Sigmoid colon (tissue), 7 donors: ENCODE measurements at places on chromosomes 5 and 9. TPM values are rescaled to one million over a fixed set of nuclear protein-coding genes. Genes with fewer than 3 reads are reported as not detected.

GRCh38 chr5:71938895-71939294, 168.4 kb upstream of the MAP1B start:
- H3K4me3 ChIP-seq = no peak overlapping the region
- H3K27me3 ChIP-seq = no peaks in the 10 kb centered on the region
- no peaks in the 10 kb centered on the region for H3K36me3 ChIP-seq
- no peak overlapping the region for H3K27ac ChIP-seq
- no peaks in the 10 kb centered on the region for H3K4me1 ChIP-seq
- DNase-seq = no peak

Gene EGFL7
- total RNA-seq = 31.0 TPM

Gene C9orf153
- total RNA-seq = 0.99 TPM

Gene CARD6
- total RNA-seq = 8.6 TPM

- H3K27ac ChIP-seq = no peak overlapping the region
- H3K36me3 ChIP-seq = no peaks in the 10 kb centered on the region
- H3K4me3 ChIP-seq = no peak overlapping the region
- DNase-seq = no peak
- H3K27me3 ChIP-seq = peaks cover 19% of the 10 kb centered on the region
Observed at GRCh38 chr9:136964171-136964689, 12.2 kb downstream of the LCN12 start.

Gene SLC45A2
- total RNA-seq = not detected

Gene RETREG1
- total RNA-seq = 14.6 TPM

- H3K27ac ChIP-seq = no peak overlapping the region
- no peaks in the 10 kb centered on the region for H3K36me3 ChIP-seq
- no peak for DNase-seq
- no peaks in the 10 kb centered on the region for H3K27me3 ChIP-seq
- no peaks in the 10 kb centered on the region for H3K4me1 ChIP-seq
Observed at GRCh38 chr5:89005990-89006389, 123.0 kb upstream of the MEF2C start.

Gene GFI1B
- 0.28 TPM for total RNA-seq

Gene MEF2C
- total RNA-seq = 33.2 TPM

GRCh38 chr5:151092762-151093161, 11.9 kb upstream of the TNIP1 start:
- DNase-seq = peak; percentile 74
- no peaks in the 10 kb centered on the region for H3K27me3 ChIP-seq
- peak overlapping the region; percentile 76 for H3K27ac ChIP-seq
- no peaks in the 10 kb centered on the region for H3K36me3 ChIP-seq

Gene GHR
- total RNA-seq = 11.8 TPM

- no peak overlapping the region for H3K4me3 ChIP-seq
- no peaks in the 10 kb centered on the region for H3K27me3 ChIP-seq
- no peaks in the 10 kb centered on the region for H3K4me1 ChIP-seq
- H3K27ac ChIP-seq = peak overlapping the region; percentile 29
- DNase-seq = no peak
Observed at GRCh38 chr5:67976891-67977601, 238.5 kb upstream of the PIK3R1 start.

DNA sequence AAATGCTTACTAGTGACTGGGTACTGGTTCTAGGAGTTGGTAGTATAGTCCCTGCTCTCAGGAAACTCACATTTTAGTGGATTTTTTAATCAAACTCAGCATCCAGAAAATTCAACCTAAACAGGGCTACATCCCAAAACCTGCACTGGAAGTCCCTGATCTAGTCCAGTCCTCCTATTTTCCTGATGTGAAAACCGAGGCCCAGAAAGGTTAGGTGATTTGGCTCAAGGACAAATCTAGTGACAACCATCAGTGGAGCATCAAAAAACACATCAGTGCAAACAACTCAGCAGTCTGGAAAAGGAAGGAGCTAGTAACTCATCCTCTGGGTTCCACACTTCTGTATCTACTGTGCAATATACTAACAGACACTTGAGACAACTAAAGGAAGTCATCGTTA, 38.2 kb downstream of the SERINC5 start:
- H3K4me3 ChIP-seq = no peak overlapping the region
- H3K27me3 ChIP-seq = no peaks in the 10 kb centered on the region
- DNase-seq = no peak
- no peaks in the 10 kb centered on the region for H3K36me3 ChIP-seq

DNA sequence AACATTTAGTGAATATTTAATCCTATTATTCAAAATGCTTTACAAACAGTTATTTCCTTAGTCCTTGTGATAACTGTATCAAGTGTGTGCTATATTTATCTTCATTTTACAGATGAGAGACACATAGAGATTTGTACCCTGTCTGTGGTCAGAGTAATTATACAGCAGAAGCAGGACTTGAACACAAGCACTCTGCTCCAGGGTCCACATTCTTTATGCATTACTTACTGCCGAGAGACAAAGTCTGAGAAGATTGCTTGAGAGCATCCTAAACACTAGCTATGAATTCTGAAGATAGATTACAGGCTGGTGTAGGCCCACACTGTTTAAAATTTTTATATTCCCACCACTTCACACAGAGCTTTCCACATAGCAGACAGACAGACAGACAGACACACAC, 926.1 kb upstream of the DMAC1 start:
- H3K4me1 ChIP-seq = no peaks in the 10 kb centered on the region

Gene ANKRA2
- 25.5 TPM for total RNA-seq

- DNase-seq = no peak
- no peak overlapping the region for H3K4me3 ChIP-seq
- H3K27me3 ChIP-seq = no peaks in the 10 kb centered on the region
- H3K27ac ChIP-seq = no peak overlapping the region
- H3K36me3 ChIP-seq = no peaks in the 10 kb centered on the region
Observed at GRCh38 chr9:36129139-36129538, 7.4 kb upstream of the GLIPR2 start.

DNA sequence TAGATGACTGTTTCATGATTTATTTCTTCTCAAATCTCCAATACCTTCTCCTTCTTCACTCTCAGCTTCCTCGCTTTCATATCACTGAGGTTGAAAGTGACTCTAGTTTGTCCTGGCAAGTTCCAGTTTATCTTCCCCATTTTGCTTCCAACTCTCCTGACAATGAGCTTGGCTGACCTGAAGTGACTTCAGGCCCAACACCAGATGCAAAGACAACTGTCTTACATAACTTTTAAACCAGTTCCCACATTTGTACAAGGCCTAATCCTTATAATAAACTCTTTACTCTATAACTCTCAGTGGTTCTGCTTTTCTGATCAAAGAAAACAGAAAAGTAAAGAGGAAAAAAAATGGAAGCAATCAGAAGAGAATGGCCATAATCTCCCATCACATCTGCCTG, 22.0 kb downstream of the GNG10 start:
- H3K4me1 ChIP-seq = no peaks in the 10 kb centered on the region
- DNase-seq = no peak
- H3K4me3 ChIP-seq = no peak overlapping the region
- H3K27me3 ChIP-seq = no peaks in the 10 kb centered on the region

Gene RASGRF2
- total RNA-seq = 7.3 TPM

DNA sequence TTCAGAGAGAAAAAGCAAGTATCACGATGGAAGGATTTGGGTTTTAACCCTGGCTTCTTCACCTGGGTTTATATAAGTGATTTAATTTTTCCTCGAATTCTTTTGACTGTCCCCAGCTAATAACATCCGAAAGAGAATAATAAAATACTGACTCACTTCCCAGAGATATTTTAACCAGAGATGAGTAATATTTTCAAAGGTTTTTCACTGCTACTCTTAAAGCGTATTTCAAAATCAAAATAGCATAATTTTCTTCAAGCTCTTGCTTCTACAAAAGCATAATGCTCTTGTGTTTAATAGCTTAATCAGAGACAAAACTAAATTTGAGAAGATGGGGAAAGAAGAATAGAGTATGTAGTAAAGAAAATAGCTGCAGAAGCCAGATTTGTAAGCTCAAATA, 215.2 kb upstream of the PTGER4 start:
- no peak overlapping the region for H3K4me3 ChIP-seq
- H3K27ac ChIP-seq = no peak overlapping the region
- DNase-seq = no peak
- no peaks in the 10 kb centered on the region for H3K4me1 ChIP-seq
- no peaks in the 10 kb centered on the region for H3K36me3 ChIP-seq
- H3K27me3 ChIP-seq = no peaks in the 10 kb centered on the region

Gene ROPN1L
- total RNA-seq = 1.9 TPM

Gene TAF9
- 42.4 TPM for total RNA-seq

DNA sequence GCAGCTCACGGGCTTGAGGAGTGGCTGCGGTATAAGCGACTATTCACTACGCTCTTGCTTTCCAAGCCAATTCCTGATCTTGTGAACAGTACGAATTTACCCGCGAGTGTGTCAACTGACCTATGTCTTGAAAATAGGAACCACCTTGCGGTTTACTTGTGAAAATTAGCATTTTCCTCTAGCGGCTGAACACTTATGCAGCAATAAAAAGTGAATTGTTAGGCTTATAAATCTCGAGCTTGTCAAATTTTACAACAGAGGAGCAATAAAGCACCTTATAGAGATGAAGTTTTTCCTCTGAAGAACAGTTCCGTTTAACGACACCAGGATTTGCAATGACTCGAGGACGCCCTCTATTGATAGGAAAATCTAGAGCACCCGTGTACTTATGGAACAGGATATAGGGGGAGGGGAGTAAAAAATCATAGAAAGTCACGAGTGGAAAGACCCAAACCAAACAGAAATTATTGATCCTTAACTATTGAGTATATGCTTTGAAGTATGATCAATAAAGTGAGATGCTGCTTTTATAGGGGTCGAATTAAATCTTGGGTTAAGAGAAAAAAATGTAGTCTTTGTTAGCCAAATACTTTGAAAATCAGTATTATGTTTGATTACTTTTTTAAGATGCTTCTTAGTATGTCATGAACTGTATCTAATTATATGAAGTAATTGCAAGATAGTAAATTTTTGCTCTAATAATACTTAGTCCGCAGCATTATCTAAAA, 1.9 kb upstream of the RGMB start:
- peak; percentile 80 for DNase-seq
- H3K27me3 ChIP-seq = no peaks in the 10 kb centered on the region
- peaks cover 50% of the 10 kb centered on the region for H3K4me1 ChIP-seq

Gene EIF4E1B
- 0.36 TPM for total RNA-seq
